AG09309 (cell line): ENCODE measurements at places on chromosomes 16 and 17.

- DNase-seq: no peak
Observed at GRCh38 chr16:8665529-8665928, 8.9 kb upstream of the ABAT start.

DNA sequence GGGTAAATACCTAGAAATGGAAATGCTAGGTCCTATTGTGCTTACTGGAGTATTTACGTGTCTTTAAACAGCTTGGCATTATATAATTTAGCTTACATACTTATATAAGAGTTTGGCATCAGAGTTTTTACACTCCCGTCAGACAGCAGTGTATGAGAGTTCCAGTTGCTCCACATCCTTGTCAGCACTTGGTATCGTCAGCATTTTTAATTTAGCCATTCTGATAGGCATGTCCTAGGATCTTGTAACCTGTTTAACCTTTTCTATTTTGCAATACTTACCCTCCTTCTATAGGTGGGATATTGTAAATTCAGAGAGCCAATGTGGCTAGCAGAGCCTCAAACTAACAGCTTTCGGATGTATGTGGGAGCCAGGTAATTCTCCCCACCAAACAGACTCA is 228.3 kb upstream of the EEF2KMT start:
- DNase-seq: no peak

GRCh38 chr16:88767546-88768070 is 17.4 kb downstream of the PIEZO1 start:
- DNase-seq: no peak

GRCh38 chr17:48908853-48909394 is 717 bp downstream of the UBE2Z start:
- peak; percentile 24 for DNase-seq

DNA sequence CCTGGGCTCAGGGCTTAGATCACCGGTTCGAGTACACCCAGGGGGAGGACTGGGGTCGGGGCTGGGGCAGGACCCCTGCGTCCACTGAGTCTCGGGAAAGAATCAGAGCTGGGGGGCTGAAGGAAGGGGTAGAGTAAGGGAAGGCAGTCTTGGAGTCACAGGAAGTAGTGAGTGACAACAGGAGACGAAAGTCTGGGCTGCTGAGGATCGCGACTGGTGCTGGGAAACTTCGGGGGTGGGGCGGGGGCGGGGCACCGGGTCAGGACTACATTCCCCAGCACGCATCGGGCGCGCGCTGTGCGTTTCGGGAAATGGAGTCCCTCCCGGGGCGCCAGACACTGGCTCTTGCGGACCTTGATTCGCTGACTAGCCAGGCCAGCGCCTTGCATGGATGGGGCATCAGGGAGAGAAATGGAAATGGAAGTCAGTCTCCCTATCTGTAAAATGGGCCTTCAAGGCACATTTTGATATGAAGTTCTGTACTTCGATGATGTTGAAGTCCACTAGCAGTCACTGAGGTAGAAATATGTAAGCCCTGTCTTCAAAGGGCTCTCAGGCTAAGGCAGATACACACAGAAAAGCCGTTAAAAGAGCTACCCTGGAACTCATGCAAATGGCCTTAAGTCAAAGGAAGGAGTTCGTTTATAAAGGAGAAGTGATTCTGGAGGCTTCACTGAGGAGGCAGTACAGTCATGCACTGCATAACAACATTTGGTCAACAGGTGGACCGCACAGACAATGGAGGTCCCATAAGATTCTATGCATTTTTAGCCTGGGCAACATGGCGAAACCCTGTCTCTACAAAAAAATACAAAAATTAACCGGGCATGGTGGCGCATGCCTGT is 697 bp downstream of the CTF1 start:
- DNase-seq: peak; percentile 52

- DNase-seq: no peak
Observed at GRCh38 chr16:66367968-66368891, 1.7 kb downstream of the CDH5 start.

DNA sequence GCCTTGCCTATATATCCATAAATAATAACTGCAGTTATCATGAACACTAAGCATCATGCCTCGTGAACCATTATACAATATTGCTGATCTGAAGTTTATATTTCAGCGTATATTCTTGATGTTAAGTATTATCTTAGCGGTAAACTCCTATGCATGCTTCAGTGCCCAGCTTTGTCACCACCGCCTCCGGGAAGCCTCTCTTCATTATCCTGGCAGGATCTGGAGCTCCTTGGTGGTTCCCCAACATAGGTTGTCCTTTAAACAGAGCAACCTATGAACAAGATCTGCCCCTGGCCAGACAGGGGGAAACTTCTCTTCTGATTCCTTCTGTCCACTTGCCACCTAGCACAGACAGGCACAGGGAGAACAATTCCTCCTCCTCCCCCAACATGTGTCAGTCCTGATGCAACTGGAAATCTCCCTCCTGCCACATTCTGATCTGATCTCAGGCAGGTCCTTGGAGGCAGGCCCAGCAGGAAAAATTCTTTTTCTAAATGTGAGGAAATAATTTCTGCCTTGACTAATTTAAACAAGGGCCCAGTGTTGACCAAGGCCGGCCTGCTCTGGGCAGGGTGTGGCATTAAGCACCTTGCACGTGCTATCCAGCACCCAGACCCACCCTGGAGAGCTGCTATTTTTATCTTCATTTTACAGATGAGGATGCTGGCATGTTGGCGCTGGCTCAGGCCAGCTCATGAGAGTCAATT is 22.4 kb downstream of the SPNS2 start:
- peak; percentile 11 for DNase-seq

GRCh38 chr17:31281061-31281460 is 16.0 kb downstream of the OMG start:
- DNase-seq: no peak

DNA sequence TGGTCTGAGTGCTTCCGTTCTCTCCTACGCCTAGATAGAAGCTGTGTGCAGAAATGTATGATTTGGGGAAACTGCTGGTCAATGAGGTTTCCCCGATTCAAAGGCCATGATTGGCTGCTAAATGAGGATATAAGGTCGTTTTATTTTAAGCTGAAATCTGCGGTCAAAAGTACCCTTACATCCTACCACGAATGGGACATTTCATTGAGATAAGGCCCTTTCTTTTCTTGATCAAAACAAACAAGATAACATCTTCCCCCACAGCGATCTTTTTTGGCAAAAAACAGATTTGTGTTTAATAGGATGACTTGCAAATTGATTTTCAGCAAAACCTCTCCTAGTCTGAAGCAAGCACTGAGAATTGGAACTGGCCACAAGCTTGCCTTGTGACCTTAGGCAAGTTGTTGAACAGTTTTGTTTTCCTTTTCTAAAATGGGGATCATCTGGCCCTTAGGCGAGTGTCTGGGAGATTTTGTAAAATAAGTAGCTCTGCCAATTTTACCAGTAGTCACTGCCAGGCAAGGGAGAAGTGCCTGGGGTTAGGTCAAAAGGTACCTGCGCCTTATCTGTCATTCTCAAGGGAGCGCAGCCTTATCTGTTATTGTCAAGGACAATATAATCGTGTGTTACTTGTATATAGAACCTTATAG is 635 bp downstream of the SCPEP1 start:
- no peak for DNase-seq

DNA sequence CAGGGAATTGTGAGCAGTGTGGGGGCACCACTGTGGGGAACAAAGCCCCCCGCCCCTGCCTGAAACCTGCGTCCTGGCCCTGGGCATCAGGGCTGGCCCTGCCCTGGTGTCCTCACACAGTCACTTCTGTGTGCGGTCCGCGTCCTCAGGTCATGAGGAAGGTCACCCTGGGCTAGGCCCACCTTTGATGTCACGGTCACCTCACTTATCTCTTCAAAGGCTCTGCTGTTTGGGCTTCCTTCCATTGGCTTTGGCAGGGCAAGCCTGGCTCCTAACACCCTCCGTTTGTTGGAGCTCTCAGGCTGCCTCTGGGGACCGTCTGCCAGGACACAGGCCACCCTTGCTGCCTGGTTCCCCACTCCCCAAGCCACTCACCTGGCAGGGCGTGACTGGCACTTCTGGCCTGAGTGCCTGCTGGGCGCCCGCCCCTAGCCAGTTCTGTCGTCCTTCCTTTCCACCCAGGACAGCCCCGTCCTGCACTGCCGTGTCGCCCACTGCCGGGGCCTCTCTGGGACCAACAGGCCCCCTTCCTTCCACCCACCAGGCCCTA is 8.8 kb downstream of the CENPX start:
- no peak for DNase-seq

GRCh38 chr17:29051194-29051593 is 8.3 kb downstream of the PIPOX start:
- DNase-seq: no peak

- no peak for DNase-seq
Observed at GRCh38 chr17:18990331-18990730, 14.2 kb downstream of the FAM83G start.

GRCh38 chr16:84104231-84104630 is 12.5 kb downstream of the MBTPS1 start:
- DNase-seq: no peak

DNA sequence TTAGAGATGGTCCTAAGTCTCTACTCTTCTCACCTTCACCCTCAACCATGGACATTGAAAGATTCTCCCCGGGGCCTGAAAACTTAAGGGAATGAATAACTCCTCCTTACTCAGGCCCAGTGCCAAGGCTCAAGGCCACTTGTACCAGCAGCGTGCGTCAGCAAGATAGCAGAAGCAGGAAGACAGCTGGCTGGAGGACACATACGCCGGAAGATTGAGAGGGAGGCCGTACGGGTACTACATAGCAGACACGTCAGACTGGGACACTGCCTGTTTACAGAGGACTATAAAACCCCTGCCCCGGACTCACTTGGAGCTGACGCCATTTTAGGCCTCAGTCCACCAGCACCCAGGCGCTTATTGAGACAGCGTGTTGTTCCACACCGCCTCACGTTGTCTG is 75.8 kb upstream of the MED13 start:
- no peak for DNase-seq

GRCh38 chr17:38861399-38861843 is 7.9 kb upstream of the RPL23 start:
- no peak for DNase-seq

DNA sequence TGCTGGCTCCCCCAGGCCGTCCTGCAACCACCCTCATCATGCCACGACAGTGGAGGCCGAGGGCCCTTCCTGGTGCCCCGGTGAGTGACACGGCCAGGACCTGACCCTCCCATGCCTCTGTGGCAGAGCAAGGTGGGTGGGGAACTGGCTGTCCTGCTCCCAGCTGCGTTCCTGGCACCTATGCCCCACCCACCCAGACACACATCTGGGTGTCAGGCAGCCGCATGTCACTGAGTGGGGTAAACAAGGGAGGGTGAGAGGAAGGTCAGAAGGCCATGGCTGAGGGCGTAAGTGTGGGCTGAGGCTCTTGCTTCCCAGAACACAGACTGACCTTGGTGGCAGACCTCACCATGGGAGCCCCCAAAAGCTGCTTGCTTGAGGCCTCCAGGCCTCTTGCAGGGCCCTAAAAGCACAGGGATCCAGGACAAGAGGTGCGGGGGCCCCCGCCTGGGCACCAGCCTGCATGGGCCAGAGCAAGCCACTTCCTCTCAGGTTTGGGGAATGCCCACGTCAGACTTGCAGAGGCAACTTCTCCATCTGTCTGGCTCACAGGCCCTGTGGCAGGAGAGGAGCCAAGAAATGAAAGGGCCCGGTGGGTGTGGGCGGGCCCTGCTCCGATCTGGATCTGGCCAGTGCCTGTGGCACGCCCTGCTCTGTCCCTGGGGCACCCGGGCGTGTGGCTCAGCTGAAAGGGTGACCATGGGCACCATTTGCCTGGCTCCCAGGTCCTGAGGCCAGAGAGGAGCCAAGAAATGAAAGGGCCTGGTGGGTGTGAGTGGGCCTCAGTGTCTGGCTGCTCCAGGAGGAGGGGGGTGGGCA is 3.9 kb upstream of the CCDC57 start:
- peak; percentile 84 for DNase-seq

DNA sequence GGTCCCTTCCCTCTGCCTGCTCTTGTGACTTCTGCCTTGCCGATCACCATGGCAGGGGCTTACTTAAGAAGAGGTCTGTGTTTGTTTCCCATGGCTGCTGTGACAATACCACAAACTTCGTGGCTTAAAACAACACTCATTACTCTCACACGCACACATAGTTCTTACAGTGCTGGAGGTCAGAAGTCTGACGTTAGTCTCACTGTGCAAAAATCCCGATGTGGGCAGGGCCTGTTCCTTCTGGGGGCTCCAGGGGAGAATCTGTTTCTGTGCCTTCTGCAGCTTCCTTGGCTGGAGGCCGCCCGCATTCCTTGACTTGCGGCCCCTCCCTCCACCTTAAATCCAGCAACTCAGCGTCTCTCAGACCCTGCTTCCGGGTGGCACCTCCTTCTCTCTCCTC is 249.2 kb upstream of the GSE1 start:
- DNase-seq: peak; percentile 95

DNA sequence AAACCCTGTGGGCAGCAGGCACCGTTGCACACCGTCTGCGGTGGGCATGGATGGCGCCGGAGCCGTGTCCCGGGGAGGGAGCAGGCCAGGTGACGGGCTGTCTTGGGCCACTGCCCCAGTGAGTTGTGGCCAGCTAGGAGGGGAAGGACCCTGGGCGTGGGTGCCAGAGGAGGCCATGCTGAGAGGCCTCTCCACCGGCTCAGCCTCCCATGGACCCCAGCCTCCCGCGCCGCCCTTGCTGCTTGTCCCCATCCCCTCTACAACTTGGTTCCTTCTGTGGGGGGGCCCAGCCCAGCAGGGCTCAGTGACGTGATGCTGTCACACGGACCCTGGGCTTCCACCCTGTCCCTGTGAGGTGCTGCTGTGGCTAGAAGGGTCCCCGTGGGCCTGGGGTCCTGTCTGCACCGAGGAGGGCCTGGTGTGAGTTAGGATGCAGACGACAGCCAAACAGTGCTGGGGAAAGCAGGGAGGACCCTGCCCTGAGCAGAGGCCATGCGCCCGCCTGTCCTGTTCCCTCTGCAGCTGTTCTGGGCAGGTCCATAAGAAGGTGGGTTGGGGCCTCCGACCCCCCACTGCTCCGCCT is 11.3 kb downstream of the UBE2I start:
- DNase-seq: no peak

- DNase-seq: no peak
Observed at GRCh38 chr17:82228842-82229697, at the start of gene SLC16A3. SLC16A3 (plus strand) TSS chr17:82229042; CDS start chr17:82236009, 6,967 bp downstream.

- DNase-seq: no peak
Observed at GRCh38 chr17:34981538-34982241, 1.4 kb downstream of the LIG3 start.

- no peak for DNase-seq
Observed at GRCh38 chr17:39761861-39762496, 24.2 kb downstream of the GRB7 start.

DNA sequence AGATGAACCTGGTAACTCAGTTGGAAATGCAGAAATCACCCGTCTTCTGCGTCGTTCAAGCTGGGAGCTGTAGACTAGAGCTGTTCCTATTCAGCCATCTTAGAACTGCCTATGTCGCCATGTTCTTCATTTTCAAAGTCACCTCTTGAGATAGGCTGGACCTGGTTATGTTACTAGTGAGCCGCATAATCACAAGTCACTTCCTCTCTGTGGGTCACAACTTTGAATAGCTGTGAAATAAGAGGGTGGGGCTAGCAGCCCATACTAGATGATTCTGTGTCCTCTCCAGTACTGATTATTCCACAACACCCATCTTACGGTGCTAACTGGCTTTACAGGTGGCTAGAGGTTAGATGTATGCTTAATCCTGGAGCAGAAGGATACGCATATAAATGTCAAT is 74.2 kb downstream of the VPS53 start:
- DNase-seq: no peak

GRCh38 chr16:77555126-77555525 is 120.3 kb upstream of the ADAMTS18 start:
- no peak for DNase-seq
